ENCODE measurements at places on chromosomes 16 and 17. TPM values are rescaled to one million over a fixed set of nuclear protein-coding genes. Genes with fewer than 3 reads are reported as not detected.

BCL6B gene
- 0.56 TPM for total RNA-seq

GLP2R gene
- total RNA-seq = not detected

GTF3C1 gene
- 54.2 TPM for total RNA-seq

AGRP gene
- total RNA-seq = not detected

DNAJC7 gene
- 113 TPM for total RNA-seq

MLYCD gene
- total RNA-seq = 3.7 TPM

NPTX1 gene
- not detected for total RNA-seq

LITAFD gene
- total RNA-seq = not detected

Data from GM12878 (cell line).